Pancreas (tissue), 10 donors: ENCODE measurements at places on chromosomes 3 and 15. TPM values are rescaled to one million over a fixed set of nuclear protein-coding genes. Genes with fewer than 3 reads are reported as not detected.

DNA sequence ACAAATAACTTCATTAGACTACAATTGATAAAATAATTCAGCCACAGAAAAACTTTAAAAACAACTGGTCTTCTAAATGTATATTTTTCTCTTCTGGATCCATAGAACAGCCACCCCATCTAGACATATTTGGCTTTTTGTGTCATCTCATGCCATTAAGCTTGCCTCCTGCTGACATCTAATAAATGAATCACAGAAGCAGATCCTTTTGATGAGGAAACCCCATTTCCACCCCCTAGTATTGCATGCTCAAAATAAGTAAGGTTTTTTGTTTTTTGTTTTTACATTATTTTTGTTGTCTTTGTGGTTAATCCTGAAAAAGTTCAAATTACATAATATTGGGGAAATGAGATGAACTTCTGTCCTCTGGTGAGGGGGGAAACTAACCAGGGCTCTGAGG lies 94.8 kb downstream of the DUT start:
- no peak overlapping the region for H3K27ac ChIP-seq
- DNase-seq: no peak
- no peak overlapping the region for H3K4me3 ChIP-seq
- H3K27me3 ChIP-seq: no peaks in the 10 kb centered on the region

DNA sequence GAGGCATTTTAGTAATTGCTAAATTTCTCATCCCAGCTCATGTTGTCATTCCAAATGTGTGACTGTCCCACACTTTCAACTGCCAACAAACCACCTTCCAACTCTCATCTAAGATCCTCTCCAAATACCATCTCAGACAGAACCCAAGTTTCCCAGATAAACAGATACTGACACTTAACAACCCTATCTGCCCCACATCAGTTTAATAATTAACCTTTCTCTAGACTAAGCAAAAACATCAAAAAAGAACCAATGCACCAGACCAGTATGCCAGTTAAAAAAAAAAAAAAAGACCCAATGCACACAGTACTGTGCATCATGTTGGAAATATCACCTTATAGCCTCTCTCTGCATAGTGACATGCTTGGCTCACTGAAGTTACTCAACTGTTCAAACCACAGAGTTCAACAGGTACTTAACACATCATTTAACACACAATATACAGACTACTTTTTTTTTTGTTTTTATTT lies 5.5 kb downstream of the SFMBT1 start:
- H3K4me3 ChIP-seq: no peak overlapping the region
- DNase-seq: no peak
- no peak overlapping the region for H3K27ac ChIP-seq
- no peaks in the 10 kb centered on the region for H3K36me3 ChIP-seq

GRCh38 chr15:49589030-49589429 lies 31.6 kb downstream of the FAM227B start:
- H3K4me3 ChIP-seq: no peak overlapping the region
- H3K4me1 ChIP-seq: no peaks in the 10 kb centered on the region
- DNase-seq: no peak

- H3K36me3 ChIP-seq: no peaks in the 10 kb centered on the region
- no peak overlapping the region for H3K27ac ChIP-seq
- no peak for DNase-seq
- H3K27me3 ChIP-seq: peaks cover 4% of the 10 kb centered on the region
- H3K4me1 ChIP-seq: no peaks in the 10 kb centered on the region
Observed at GRCh38 chr15:101562428-101563059, 73.0 kb upstream of the PCSK6 start.

Gene MUSTN1
- 0.42 TPM for total RNA-seq

GRCh38 chr3:108222853-108223565 lies 785 bp upstream of the IFT57 start:
- no peaks in the 10 kb centered on the region for H3K36me3 ChIP-seq
- peak overlapping the region; percentile 73 for H3K4me3 ChIP-seq
- DNase-seq: no peak

DNA sequence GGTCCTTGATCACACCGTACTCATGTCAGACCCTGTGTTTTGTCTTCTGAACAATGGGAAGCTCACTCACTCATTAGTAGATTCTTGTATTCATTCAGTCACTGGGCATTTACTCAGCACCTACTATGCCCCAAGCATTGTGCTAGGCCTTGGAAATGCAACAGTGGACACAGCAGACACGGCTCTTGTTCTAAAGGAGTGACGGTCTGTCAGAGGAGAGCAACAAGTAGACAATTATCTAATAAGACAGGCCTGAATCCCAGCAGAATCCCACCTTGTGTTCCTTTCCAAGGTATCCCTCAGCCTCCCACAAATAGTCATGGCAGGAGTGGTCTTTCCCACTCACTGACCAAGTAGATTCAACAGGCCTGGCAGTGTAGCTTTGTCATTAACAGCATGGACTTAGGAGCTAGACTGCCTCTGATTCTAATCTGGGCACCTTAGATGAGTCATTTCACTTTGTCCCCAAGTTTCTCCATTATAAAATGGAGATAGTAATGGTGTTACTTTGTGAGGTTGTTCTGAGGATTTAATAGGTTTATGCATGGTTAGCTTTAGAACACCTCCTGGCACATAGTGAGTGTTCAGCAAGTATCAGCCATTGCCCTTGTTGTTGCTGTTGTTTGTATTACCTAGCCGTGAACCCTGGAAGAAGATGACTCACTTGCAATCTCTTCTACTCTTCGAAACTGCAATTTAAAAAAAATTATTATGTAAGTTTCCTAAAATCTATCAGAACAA lies 69.1 kb downstream of the SSUH2 start:
- no peaks in the 10 kb centered on the region for H3K27me3 ChIP-seq
- no peaks in the 10 kb centered on the region for H3K36me3 ChIP-seq
- no peak overlapping the region for H3K27ac ChIP-seq
- no peak overlapping the region for H3K4me3 ChIP-seq
- no peak for DNase-seq

DNA sequence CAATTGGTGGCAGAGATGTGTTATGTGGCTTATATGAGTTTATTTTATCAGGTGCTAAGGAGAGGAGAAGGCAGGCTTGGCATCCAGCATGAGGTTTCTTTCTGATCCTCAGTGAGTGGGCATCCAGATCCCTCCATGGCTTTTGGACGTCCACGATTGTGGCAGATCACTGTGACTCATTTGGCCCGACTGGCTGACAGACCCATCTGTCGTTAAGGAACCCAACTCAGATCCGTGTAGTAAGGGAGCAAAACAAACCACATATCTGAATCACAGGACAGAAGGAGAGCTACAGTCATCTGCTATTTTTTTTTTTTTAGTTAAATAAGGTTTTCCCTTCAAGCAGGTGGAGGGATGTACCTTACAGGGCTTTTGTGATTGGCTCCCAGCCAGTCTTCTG lies 197.0 kb upstream of the KCNH8 start:
- DNase-seq: no peak
- no peaks in the 10 kb centered on the region for H3K4me1 ChIP-seq
- H3K27me3 ChIP-seq: no peaks in the 10 kb centered on the region
- H3K36me3 ChIP-seq: no peaks in the 10 kb centered on the region

Gene ATP10A
- 0.32 TPM for total RNA-seq

Gene EHD4
- total RNA-seq: 8.6 TPM

Gene GOLGA6B
- not detected for total RNA-seq

DNA sequence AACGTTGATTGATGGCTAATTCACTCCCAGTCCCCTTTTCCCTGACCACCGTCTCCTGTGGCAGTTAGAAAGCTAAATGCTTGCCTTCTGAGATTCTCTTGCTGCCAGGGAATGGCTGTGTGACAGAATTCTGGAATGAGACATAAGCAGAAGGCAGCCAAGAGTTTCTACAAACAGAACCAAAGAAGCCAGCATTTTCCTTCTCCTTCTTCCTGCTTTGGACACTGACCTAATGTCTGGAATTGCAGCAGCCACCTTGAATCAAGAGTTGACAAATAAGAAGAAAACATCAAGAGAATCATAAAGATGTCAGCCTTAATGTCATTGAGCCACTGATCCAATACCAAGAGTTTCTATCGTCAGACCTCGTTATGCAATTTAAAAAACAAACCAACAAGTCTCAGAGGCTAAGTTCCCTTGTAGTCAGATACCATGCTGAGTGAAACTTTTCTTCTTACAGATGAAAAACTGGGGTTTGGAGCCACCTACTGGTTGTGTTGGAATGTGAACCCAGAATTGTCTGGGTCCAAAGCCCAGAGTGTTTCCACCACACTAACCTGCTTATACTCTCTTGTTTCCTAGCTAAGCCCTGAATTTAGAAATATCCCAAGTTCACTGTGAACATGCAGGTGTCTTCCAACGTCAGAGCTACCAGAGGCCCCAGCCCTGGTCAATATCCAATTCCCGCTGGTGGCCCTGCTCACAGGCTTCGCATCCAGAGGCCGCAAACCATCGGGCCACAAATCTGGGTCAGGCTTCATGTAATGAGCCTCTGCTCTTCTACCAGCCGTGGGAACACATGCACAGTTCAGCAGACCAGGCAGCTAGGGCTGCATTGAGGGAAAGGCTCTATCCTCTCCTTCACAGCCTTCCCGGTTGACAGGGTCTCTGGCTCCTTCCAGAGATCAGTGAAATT lies 42.5 kb downstream of the MCF2L2 start:
- DNase-seq: no peak
- H3K4me1 ChIP-seq: peaks cover 6% of the 10 kb centered on the region
- no peak overlapping the region for H3K4me3 ChIP-seq
- H3K36me3 ChIP-seq: no peaks in the 10 kb centered on the region
- no peaks in the 10 kb centered on the region for H3K27me3 ChIP-seq

GRCh38 chr3:194320744-194321243 lies 30.3 kb downstream of the CPN2 start:
- H3K36me3 ChIP-seq: no peaks in the 10 kb centered on the region
- H3K4me1 ChIP-seq: peaks cover 9% of the 10 kb centered on the region
- no peaks in the 10 kb centered on the region for H3K27me3 ChIP-seq
- H3K27ac ChIP-seq: no peak overlapping the region
- DNase-seq: no peak

DNA sequence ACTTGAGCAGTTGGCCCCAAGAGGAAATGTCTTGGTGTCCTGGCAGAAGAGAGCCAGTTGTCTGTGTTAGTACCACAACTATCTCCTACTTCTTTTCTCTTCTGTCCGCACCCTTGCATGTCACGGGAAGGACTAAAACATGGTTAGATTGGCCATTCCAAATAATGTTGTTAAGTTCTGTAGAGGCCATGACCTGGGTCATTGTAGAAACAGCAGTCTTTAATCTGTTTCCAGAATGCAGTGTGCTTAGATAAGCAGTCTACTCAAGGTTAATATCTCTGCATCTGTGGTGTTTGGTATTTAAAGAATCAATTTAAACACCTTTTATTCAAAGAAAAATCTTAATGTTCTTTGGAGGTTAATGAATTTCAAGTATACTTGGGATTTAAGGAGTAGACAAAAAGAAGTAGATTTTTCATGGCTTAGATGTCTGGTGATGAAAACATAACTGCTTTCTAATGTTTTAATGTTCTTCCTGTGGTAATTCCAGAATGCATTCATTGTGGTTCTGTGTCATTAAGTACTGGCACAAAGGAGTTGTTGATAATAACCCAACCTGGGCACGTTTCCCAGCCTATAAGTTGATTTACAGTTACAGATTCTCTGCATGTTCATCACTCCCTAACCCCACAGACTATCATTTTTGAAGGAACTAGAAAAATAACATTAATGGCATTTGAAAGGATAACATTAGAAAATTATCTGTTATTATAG lies 58.9 kb downstream of the TMEM108 start:
- H3K4me3 ChIP-seq: no peak overlapping the region
- H3K27me3 ChIP-seq: no peaks in the 10 kb centered on the region
- no peaks in the 10 kb centered on the region for H3K4me1 ChIP-seq
- H3K36me3 ChIP-seq: no peaks in the 10 kb centered on the region
- DNase-seq: no peak
- H3K27ac ChIP-seq: no peak overlapping the region

Gene ATP2B2
- total RNA-seq: 0.75 TPM

- DNase-seq: no peak
- H3K27me3 ChIP-seq: no peaks in the 10 kb centered on the region
- no peak overlapping the region for H3K4me3 ChIP-seq
- no peaks in the 10 kb centered on the region for H3K4me1 ChIP-seq
Observed at GRCh38 chr15:77009646-77010311, 14.9 kb downstream of the PSTPIP1 start.

- no peak for DNase-seq
- H3K4me3 ChIP-seq: no peak overlapping the region
- no peaks in the 10 kb centered on the region for H3K27me3 ChIP-seq
- no peak overlapping the region for H3K27ac ChIP-seq
- H3K36me3 ChIP-seq: no peaks in the 10 kb centered on the region
- H3K4me1 ChIP-seq: no peaks in the 10 kb centered on the region
Observed at GRCh38 chr3:168973206-168973605, 690.3 kb downstream of the MECOM start.
